ENCODE measurements at places on chromosomes 3 and 15. TPM values are rescaled to one million over a fixed set of nuclear protein-coding genes. Genes with fewer than 3 reads are reported as not detected.

Gene LRRC31
- not detected for total RNA-seq

Gene TNIK
- 14.9 TPM for total RNA-seq

Gene SPSB4
- total RNA-seq: 10.9 TPM

Gene P2RY1
- 6.9 TPM for total RNA-seq

Gene SERINC4
- 0.23 TPM for total RNA-seq

Gene ACKR2
- total RNA-seq: 6.4 TPM

Gene SLC28A2
- total RNA-seq: 0.23 TPM

Gene RAD54L2
- 20.3 TPM for total RNA-seq

Gene CISH
- 36.6 TPM for total RNA-seq

Gene PLSCR2
- total RNA-seq: 0.47 TPM

Gene DISP2
- 1.4 TPM for total RNA-seq

Gene GOLGA6B
- 0.23 TPM for total RNA-seq

Gene NEK10
- total RNA-seq: 11.1 TPM

Gene MCTP2
- total RNA-seq: 21.3 TPM

Gene SLC6A11
- not detected for total RNA-seq

Gene MYLK
- 224 TPM for total RNA-seq

Gene CADPS
- total RNA-seq: 5.4 TPM

Gene EFCAB12
- total RNA-seq: 2.3 TPM

Gene RBP2
- total RNA-seq: not detected

Gene TMOD2
- 6.4 TPM for total RNA-seq

Gene PPM1L
- total RNA-seq: 17.7 TPM

Gene FANCD2
- 14.9 TPM for total RNA-seq

Gene ST6GAL1
- total RNA-seq: 82.9 TPM

Gene NME9
- 1.6 TPM for total RNA-seq

Gene NDN
- total RNA-seq: 157 TPM

Gene ACSBG1
- total RNA-seq: 1.4 TPM

Gene PLD1
- total RNA-seq: 29.8 TPM

Gene GPR176
- total RNA-seq: 14.4 TPM

Gene GP9
- 3.8 TPM for total RNA-seq

Gene PP2D1
- total RNA-seq: not detected

Gene CFAP92
- 0.70 TPM for total RNA-seq

Gene PLCH1
- 8.1 TPM for total RNA-seq

Gene ITGB5
- total RNA-seq: 68.1 TPM

Gene CX3CR1
- total RNA-seq: 5.3 TPM

Gene TPRG1
- 3.9 TPM for total RNA-seq

Gene FANCD2OS
- total RNA-seq: not detected

Gene VIPR1
- total RNA-seq: 3.4 TPM

Gene GRIP2
- total RNA-seq: 5.4 TPM

Gene ASB14
- total RNA-seq: 0.12 TPM

Gene SLC30A4
- 9.6 TPM for total RNA-seq

Gene CEP97
- 19.8 TPM for total RNA-seq

Gene STAB1
- 95.8 TPM for total RNA-seq

Gene FSIP1
- 1.2 TPM for total RNA-seq

Gene CCRL2
- total RNA-seq: 2.6 TPM

Gene ZNF620
- total RNA-seq: 8.9 TPM

Gene GASK1A
- total RNA-seq: 11.2 TPM

Gene GOLGA8T
- total RNA-seq: 1.8 TPM

Gene CSPG5
- 1.3 TPM for total RNA-seq
